Activated naive CD8-positive, alpha-beta T cell treated with anti-CD3 and anti-CD28 coated beads for 36 hours (primary cell): ENCODE measurements at places on chromosomes 13 and 19. TPM values are rescaled to one million over a fixed set of nuclear protein-coding genes. Genes with fewer than 3 reads are reported as not detected.

DNA sequence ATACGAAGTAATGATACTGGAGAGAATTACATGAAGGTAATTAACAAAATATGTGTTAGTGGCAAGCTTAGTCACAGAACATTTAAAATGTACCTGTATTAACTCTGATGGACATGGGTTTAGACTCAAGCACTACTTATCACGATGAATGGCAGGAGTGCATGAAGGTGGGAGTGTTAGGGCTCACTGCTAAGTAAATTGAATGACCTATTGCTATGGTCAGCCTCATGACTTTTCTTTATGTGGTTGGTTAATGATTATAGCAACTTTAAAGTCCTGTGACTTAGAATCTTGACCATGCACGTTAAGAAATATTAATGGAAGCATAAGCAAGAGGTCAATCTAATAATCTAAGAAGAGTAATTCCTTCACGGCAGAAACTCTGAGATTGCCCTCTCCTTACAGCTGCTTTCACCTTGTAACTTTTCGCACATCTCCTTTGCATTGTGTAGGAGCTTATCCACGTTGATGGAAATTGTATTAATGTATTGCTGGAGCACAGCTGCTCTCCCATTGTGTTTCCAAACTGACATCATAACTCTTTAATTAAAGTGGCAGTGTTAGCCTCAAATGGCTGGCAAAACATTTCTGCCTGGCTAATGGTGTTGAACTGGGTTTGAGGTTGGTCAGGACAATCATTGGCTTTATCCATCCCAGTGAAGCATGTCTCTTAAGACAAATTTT lies 114.5 kb downstream of the RXFP2 start:
- H3K27me3 ChIP-seq, result no peaks in the 10 kb centered on the region
- no peaks in the 10 kb centered on the region for H3K36me3 ChIP-seq
- H3K4me3 ChIP-seq, result no peak overlapping the region
- no peak overlapping the region for H3K27ac ChIP-seq

DNA sequence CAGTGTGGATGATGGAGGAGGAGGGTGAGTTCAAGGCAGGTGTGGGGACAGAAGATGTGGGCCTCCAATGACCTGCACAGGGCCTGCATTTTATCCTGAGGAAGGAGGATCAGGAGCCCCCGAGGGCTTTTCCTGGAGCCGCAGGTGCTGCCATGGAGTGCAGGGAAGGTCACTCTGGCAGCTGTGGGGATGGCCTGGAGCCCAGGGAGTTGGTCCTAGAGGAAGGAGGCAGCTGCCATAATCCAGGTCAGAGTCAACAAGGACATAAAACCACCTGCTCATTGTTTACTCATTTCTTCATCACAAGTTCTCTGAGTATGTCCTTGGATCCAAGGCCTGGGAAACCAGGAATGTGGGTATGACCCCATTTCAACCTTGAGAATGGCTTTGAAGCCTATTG lies 87.2 kb downstream of the SCGB2B2 start:
- no peak for DNase-seq
- no peak overlapping the region for H3K27ac ChIP-seq
- H3K4me3 ChIP-seq, result no peak overlapping the region
- H3K36me3 ChIP-seq, result peaks cover 5% of the 10 kb centered on the region

- H3K36me3 ChIP-seq, result peaks cover 12% of the 10 kb centered on the region
- no peak overlapping the region for H3K4me3 ChIP-seq
- H3K27ac ChIP-seq, result no peak overlapping the region
- peaks cover 4% of the 10 kb centered on the region for H3K4me1 ChIP-seq
- no peak for DNase-seq
These were observed 15.1 kb downstream of the KCNRG start for GRCh38 chr13:50030315-50030714.

DNA sequence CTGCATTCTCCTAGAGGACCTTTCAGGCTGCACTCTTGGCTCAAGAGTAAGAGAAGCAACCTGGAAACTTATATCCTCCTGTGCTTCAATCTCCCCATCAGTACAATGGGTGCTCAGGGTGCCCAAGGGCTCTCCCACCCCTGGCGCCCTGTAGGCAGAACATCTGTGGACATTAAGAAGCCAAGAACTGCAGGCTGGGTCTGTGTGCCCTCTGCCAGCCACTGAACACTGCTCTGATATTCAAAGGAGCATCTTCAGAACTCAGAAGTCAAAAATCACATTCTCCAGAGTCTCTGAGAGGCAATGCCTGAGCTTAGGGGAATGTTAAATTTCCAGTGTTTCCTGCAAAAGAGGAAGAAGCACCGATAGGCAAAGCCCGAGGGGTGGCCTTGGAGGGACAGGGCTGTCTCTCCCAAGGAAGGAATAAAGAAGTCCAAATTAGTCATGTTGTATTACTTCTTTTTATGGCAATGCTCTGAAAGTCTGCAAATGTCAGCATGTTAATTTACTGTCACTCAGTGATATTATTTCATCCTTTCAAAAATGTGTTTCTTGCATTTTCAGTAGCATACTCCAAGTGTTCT lies 88.1 kb downstream of the TSHZ3 start:
- no peak for DNase-seq
- no peak overlapping the region for H3K4me3 ChIP-seq
- H3K27me3 ChIP-seq, result peaks cover 27% of the 10 kb centered on the region
- H3K4me1 ChIP-seq, result peaks cover 5% of the 10 kb centered on the region
- H3K36me3 ChIP-seq, result no peaks in the 10 kb centered on the region

Gene ZNF492
- 4.7 TPM for total RNA-seq

Gene KLHL1
- not detected for total RNA-seq

Gene CEACAM8
- not detected for total RNA-seq

Gene ASF1B
- 78.5 TPM for total RNA-seq
